Germinal center (tissue), 1 donor: ENCODE measurements at places on chromosomes 3 and 15.

DNA sequence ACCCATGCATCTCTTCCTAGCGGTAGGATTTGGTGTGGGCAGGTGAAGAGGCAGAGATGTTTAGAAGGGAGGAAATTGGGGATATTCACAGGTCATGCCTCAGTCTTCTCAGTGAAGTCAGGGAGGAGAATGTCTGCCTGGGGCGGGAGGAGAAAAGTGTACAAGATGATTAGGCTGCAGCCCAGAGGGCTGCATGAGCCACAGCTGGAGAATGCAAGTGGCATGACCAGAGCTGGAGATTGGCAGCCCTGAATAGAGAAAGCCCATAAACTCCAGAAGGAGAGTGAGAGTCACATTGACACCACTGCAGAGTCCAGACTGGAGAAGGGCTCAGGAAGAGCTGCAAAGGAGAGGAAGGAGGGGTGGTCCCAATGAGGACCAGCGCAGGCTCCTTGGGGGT, 22.6 kb downstream of the PDHB start:
- no peak for DNase-seq

GRCh38 chr3:37863949-37864822, 2.5 kb downstream of the CTDSPL start:
- no peak for DNase-seq

- no peak for DNase-seq
These were observed 2.5 kb upstream of the NLGN1 start for GRCh38 chr3:173395073-173395411.

DNA sequence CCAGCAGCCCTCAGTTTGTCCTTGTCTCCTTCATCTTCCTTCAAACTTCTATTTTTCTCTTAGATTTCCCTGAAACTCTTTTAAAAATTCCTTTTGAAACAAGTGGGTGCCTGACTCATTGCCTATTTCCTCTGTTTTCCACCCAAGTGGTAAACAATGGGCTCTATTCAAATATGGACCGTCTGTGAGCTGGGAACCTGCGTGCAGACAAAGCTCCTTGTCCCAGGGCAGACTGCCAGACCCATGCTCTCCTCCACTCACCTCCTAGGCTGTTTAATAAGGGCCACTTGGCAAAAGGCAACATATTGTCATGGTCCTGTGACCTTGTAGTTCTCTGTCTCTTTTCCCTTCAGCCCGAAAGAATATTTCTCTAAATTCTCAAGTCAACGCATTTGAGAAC, 332.7 kb upstream of the THBS1 start:
- DNase-seq: no peak

- no peak for DNase-seq
These were observed 210.4 kb downstream of the TP63 start for GRCh38 chr3:189841473-189842205.

DNA sequence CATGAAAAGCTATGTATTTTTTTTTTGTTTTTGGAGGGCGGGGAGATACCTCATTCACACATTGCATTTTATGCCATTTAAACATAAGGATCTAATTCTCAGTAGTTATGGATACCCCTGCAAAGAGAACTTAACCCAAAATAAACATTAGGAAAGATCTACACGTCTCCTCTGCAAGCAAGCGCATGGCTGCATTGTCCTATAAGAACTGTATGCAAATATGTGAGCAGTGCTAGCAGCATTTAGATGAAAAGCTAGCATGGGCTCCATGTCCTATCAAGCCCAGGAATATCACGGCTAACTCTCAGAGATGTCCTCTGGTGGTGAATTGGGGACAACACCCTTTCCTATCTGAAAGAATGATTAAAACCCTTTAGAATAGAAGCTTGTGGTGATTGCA, 292.8 kb downstream of the MEX3B start:
- no peak for DNase-seq

- DNase-seq: no peak
These were observed 56.4 kb downstream of the PLD1 start for GRCh38 chr3:171753665-171754408.

DNA sequence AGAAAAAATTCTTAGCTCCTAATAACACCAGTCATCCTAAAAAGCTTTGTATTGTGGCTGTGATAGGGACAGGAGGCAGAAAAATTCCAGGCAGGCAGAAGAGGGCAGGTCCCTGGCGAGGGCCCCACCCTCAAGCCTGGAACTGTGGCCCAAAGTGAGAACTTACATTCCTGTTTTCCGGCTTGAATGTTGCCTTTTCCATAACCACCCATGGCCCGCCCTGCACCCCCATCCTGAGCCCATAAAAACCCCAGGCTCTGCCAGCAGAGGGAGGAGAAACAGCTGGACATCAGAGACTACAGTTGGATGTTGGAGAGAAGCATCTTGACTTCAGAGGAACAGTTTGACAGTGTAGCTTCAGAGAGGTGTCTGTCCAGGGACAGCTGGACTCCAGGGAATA, 37.3 kb downstream of the SLCO2A1 start:
- DNase-seq: no peak

DNA sequence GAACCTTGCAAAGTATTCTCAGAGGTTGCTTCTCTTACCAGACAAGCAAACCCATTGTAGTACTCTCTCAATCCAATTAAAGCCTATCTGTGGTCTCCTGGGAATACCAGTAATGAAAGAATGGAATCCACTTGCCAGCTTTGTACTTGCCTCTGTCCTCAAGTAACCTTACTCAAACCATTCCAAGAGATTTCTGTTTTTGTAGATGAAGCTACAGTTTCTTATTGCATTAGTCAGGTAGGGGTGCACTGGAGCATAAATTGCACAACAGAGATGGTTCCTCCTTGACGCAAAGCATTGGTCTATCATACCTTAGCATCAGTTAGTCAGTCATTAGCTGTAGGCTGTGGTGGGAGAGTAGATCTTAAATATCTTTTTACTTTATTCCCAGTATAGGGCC, 52.9 kb downstream of the BTLA start:
- no peak for DNase-seq

GRCh38 chr3:27696906-27697305, 25.2 kb downstream of the EOMES start:
- no peak for DNase-seq

DNA sequence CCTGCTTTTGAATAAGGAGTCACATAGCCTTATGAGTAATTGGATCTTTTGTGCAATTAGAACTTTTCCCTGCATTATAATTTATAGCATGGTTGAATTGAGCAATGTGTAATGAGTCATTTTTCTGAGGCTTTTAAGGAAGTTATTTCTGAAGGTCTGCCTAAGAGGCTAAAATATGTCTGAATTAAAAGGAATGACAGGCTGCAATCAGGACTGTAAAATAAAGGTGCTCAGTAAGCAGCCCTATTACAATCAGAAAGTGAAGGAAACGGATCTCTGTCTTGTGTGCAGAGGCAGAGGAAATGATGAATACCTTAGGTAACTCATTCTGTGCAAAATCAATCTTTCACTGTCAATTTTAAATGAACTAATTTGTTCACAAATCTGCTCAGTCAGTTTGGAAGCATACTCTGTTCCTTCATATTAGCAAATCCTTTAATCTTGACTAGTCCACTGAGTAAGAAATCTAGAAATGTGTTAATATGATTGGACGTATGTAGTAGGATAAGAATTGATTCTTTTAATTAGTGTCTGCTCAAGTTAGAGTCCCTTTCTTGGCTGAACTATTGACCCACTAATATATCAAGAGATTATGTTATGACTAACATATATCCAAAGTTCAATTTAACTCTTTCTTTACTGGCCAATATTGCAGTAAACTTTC, 290.1 kb downstream of the ZIC1 start:
- DNase-seq: no peak

DNA sequence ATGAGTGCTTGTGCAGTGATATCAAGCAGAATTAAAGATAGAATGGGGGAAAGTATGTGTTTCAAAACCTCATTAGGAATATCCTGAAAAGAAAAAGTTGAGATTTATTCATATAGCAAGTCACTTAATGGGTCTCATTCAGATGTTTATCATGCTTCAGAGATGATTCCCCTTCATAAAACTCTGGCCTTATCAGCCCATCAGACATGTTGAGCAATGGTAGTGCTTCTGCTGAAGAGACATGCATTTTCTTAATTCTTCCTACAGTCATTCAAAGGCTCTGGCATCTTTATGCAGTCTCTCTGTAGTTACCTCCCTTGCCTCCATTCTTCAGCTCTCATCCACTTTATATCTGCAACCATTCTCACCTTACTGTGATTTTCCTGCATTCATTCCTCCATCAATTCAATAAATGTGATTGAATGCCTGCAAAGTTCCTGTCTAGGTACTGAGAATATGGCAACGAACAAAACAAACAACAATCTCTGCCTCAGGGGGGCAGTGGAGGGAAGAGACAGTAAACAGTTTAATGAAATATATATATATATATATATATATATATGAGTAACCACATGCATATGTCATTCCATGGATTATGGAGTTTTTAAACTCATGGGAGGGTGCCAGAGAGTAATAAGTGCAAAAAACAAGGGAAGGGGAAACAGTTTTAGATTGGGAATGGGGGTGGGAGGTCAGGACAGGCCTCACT, 138.5 kb downstream of the NECTIN3 start:
- DNase-seq: no peak

GRCh38 chr3:115095236-115095635, 51.9 kb downstream of the ZBTB20 start:
- DNase-seq: no peak

DNA sequence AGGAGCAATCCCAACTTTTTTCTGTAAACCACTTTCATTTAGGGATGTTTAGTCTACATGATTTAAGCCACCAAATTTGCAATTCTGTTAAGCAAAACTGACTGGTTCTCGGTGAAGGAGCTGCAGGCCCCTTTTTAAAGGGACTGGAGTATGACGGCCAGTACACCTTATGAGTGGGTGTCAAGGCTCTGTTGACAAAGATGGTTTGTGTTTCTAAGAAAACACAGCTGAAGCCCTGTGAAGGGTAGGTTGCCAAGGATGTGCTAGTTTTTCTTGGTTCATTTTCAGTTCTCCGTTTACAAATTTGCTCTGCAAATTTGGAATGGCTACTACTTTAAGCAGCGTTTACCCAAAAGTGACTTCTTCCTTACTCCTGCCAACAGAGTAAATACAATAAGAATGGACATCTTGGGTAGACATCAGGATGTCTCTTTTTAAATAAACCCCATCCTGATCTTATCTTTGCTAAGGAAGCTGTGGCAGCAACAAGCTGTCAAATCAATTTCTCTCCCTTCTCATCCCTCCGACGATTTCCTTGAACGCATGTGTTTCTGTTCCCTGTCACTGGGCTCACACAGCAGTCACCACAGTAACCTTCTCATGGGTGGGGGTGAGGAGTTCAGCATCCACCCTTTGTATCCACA, 58.2 kb upstream of the CMTM8 start:
- DNase-seq: no peak

GRCh38 chr15:77964193-77964592, 113.3 kb downstream of the TBC1D2B start:
- no peak for DNase-seq

DNA sequence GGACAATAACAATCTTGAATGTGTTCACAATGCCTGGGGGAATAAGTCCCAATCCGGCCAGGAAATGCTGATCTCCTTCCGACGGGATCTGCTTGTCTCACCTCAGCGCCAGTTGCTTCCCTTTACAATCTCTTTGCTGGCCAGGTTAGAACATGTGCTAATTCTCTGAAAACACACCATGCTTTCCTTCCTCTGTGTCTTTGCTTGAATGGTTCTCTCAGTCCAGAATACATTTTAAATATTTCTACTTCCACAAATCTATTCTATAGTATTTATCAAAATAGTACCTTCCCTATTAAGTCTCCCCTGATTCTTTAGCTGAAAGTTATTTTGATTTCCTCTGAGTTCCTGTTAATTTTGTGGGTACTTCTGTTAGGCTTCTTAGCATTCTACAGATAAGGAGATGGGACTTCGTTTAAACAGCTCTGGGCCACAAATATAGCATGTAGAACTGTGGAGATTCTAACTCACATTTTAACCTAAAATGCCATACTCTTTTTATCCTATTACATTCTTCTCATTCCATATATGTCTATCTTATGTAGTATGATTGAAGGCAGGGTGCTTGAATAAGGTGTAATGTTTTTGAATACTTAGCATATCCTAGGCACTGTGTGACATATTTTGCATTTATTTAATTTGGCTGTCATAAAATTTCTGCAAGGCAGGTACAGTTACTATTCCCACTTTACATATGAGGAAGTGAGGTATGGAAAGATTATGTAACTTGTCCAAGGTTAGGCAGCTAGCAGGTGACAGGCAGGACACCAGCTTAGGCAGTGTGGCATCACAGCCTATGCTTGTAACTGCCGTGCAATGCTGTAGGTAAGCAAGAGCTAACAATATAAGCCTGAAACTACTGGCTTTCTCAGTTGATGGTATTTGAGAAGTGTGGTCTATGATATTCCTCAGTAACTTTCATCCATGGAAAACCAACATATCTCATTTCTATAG, 299.8 kb downstream of the LPP start:
- no peak for DNase-seq

- DNase-seq: no peak
These were observed 39.3 kb downstream of the LRRK1 start for GRCh38 chr15:100958326-100959065.

DNA sequence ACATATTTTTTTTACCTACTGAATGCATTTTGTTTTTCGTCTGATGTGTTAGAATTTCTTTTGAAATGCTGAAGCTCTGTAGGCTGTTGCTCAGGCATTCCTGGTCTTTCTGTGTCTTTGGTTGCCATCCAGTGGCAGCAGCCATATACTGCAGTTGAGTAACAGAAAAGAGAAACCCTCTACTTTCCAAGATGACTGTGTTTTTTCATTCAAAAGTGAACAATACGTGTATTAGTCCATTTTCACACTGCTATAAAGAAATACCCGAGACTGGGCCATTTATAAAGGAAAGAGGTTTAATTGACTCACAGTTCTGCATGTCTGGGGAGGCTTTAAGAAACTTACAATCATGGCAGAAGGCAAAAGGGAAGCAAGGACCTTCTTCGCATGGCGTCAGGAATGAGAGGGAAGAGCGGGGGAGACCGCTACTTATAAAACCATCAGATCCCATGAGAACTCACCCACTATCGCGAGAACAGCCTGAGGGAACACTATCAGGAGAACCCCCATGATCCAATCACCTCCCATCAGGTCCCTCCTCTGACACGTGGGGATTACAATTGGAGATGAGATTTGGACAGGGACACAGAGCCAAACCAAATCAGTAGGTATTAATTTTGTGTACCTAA, 4.7 kb upstream of the GOLGA8B start:
- peak; percentile 36 for DNase-seq

- DNase-seq: no peak
These were observed 294.2 kb upstream of the TBL1XR1 start for GRCh38 chr3:177491296-177492032.

DNA sequence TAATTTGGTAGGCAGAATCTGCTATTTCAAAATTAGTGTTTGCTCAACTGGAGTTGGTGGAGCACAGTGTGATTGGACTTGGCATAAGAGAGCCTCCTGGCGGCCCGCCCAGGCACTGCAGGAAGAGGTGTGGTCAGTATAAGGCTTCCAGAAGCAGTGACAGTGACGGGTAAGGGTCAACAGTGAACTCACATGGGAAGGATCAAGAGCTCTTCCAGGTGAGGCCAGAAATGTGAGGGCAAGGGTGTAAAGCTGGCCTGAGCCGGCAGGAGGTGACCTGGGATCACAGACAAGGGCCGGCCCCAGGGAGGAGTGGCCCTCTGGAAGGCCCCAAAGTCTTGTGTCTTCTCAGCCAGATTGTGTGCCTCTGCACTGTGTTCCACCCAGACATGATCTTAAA, 93.2 kb upstream of the RNF7 start:
- peak; percentile 64 for DNase-seq

- no peak for DNase-seq
These were observed 59.5 kb downstream of the MLH1 start for GRCh38 chr3:37052860-37053259.

GRCh38 chr15:56968821-56969220, 50.4 kb downstream of the TCF12 start:
- DNase-seq: no peak
